ENCODE measurements at places on chromosomes 11 and 22.

DNA sequence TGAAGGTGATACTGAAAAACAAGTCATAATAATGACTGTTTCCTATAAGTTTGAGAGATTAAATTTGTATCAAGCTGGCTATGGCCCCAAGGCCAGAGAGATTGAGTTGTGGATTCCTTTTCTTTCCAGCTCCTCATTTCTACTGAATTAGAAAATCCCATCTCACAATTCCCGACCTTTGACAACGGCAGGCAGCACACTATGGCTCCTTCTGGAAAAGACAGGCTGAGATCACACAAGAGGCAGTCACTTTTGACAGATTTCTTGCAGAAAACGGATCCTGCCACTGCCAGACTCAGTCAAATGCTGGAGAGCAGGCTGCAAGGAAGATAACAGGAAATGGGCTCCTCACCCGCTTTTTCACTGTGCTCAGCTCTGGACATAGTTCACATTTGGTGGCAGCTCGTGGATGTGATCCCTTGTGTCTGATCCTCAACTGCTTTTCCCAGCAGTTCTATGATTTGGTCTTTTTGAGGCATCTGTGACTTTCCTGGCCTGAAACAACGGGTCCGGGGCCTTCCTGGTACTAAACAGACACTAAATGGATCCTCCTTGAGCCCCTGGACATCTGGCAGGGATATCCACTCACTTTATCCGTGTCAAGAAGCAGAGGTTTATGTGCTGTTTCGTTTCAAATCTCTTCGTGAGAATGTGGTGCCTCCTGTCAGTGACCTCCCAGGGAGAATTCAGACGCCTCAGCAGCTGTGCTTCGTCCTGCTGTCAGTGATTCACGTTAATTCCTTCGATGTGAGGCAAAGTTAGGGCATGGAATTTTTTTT is 26.1 kb upstream of the RTL6 start:
- DNase-seq = no peak

GRCh38 chr11:67354075-67355022 is 1.0 kb upstream of the POLD4 start:
- DNase-seq = no peak

GRCh38 chr22:34975721-34976120 is 90.2 kb upstream of the ISX start:
- no peak for DNase-seq

- no peak for DNase-seq
Measured at GRCh38 chr22:26892166-26893041, 235.0 kb downstream of the MIAT start.

DNA sequence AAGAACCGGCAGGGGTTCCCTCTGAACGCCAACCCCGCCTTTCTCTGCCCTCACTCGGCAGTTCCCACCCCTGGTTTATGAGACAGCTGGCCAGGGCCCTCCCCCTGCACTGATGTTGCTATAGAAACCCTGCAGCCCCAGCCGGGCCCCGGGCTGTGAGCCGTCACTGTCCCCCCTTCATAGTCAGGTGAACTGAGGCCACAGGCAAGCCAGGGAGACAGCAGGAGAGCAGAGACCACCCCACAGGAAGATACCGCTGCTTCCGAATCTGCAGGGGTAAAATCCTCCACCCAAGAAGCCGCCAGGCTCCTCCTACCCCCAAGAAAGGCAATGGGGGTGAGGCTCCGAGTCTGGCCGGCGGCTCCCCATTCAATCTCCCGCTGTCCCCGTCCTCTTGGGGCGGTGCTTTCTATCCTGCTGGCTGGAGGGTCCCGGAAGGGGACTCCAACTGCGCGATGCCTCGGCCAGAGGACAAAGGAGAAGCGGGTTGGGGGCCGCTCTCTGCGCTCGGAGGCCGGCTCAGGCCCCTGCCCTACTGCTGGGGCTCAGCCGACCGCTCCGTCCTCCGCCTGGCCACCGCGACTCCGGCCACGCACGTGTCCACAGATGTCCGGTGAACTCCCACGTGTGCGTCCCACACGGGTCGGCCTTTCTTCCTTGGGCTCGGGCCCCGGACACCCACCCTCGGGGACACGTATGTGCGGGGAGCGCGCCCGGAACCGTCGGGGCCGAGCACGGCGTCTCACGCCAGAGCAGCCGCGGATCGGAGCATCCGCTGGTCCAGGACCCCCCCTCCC is 587 bp downstream of the SLC25A22 start:
- DNase-seq = peak; percentile 76

GRCh38 chr22:40407831-40408717 is 37.7 kb downstream of the SGSM3 start:
- no peak for DNase-seq
